ENCODE measurements at places on chromosomes 5 and 9.

GRCh38 chr5:81286059-81286617 is 15.2 kb upstream of the ZCCHC9 start:
- DNase-seq: no peak

DNA sequence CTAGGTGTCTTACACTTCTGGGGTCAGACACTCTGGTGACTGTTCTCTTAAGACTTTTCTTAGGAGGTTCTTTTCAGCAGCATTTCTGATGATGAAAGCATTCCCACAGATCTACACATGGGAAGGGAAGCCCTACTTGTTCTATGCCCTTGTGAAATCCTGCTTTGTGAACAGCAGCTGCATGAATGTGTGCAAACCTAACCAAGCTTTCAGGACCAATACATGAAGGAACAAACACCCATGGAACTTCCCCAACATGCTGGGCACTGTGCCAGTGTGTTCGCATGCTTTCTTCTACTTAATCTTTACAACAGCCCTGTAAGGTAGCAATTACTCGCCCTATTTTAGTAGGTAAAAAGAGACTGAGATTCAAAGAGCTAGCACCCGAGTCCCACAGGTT is 439.9 kb upstream of the KLF4 start:
- DNase-seq: peak; percentile 20

DNA sequence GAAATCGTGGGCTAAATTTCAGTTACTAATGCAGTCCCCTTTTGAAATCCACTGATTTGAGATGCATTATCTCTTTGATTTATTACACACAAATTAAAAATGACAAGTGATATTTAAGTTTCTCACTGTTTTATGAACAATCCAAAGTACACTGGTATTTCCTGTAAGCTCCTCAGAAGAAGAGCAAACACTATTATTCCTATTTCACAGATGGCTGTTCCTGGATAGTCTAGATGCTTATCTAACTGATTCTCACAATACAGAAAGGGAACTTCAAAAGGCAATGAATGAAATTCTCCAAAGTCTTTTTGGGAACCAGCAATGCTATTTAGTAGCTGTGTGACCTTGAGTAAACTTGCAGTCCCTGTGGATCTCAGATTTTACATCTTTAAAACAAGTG is 404.7 kb upstream of the DAB2 start:
- DNase-seq: no peak

DNA sequence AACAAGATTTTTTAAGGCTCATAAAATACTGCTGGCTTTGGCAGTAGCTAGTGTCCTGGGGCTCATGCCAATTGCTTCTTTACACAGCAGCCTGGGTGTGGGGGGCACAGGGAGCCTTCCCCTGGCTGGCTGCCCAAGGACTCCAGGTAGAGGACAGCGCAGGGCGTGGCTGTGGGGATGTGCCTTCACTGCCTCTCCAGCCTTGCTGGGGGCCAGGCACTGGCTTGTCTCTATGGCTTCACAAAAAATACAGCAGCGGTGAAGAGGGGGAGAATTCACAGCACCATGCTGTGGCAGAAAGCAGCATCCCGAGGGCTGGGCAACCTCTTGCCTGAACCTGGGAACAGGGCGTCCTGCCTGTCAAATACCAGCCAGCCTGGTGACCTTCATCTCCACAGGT is 57.4 kb downstream of the DAP start:
- no peak for DNase-seq

GRCh38 chr5:157354800-157355199 is 88.9 kb downstream of the CYFIP2 start:
- no peak for DNase-seq

DNA sequence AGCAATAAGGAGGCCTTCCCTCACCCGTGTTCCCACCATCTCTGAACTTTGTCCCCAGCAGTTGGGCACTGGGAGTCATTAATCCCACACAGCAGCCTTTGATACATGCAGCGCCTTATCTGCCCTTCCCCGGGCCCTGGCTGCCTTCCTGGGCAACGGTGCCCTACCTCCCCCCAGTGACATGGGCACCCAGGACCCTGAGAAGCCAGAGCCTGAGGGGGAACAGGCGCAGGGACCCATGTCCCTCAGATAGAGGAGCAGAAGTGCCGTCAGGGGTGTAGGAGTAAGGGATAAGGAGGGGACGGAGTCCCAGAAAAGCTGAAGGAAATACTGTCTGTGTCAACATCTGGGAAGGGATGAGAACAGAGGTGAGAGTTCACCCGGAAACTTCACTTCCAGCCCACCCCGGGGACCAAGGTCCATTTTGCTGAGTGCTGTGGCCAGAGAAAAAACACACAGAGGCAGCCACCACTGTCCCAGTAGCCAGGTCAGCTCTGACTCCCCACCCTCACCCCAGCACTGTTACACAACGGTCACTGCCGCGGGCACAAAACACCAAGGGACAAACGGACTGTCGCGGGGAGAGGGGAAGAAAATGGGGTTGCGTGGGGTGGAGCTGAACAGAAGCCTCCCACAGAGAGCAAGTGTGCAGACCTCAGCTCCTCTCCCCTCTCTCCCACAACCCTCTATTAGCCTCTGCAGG is 3.8 kb downstream of the PCDH1 start:
- no peak for DNase-seq

Data from breast epithelium (tissue), 4 donors.